Cardiac septum (tissue), 1 donor: ENCODE measurements at places on chromosomes 11 and 22. TPM values are rescaled to one million over a fixed set of nuclear protein-coding genes. Genes with fewer than 3 reads are reported as not detected.

The GPHA2 gene
- total RNA-seq = not detected

GRCh38 chr11:111460340-111460739, 51.8 kb downstream of the BTG4 start:
- no peak for DNase-seq

DNA sequence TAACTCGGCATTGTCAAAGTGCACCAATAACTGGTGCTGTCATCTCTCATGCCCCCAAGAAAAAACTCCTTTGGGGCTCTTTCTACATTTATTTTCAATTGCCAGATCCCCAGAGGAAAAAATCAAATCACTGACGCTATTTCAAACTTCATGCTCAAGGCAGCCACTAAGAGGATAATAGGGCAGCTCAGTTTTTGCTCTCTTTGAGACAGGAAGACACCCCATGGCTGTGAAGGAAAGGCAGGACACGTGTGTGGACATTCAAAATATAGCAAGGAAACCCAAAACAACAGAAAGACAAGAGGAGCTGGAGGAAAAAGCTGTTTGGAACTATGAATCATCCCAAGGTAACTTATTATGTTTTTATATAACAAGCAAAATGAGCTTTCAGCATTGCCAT, 83.7 kb downstream of the SERGEF start:
- DNase-seq = no peak

The ZNF143 gene
- 22.6 TPM for total RNA-seq

The POTEH gene
- total RNA-seq = not detected

- no peak for DNase-seq
Observed at GRCh38 chr11:92224054-92224406, 588 bp upstream of the FAT3 start.

The PDGFB gene
- 21.2 TPM for total RNA-seq

DNA sequence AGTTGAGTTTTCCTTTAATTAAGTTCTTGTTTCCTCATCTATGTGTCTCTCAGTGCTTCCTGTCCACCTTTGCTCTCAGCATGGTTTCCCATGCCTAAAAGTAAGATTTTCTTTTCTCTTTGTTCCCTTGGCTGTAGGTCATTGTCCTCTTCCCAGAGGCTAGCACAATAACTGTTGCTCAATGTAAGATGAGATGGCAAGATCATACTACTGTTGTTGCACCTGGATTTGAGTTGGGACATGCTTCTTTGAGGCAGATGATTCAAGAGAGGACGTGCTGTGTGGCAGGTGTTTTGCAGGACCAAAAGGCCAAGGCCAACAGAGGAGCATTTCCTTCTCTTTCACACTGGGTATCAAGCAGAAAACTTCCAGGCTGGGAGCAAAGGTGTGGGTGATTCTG, 11.3 kb upstream of the NELL1 start:
- DNase-seq = no peak

- no peak for DNase-seq
Observed at GRCh38 chr11:17414317-17414737, 25.9 kb upstream of the KCNJ11 start.

The APOA4 gene
- not detected for total RNA-seq

- DNase-seq = no peak
Observed at GRCh38 chr11:80722629-80723028, 1281.8 kb upstream of the TENM4 start.

The CDHR5 gene
- total RNA-seq = not detected
